Suppressor macrophage treated with lipopolysaccharide for 1 hour (primary cell): ENCODE measurements at places on chromosomes 2 and 18.

GRCh38 chr2:226581004-226581403 is 218.6 kb downstream of the IRS1 start:
- no peak for DNase-seq

GRCh38 chr2:11753886-11754699 is 7.7 kb downstream of the LPIN1 start:
- peak; percentile 74 for DNase-seq

GRCh38 chr2:203870941-203871340 is 3.4 kb downstream of the CTLA4 start:
- peak; percentile 30 for DNase-seq

- no peak for DNase-seq
These were observed 536.5 kb upstream of the CRIM1 start for GRCh38 chr2:35819033-35819432.

GRCh38 chr2:27810455-27810854 is 38.9 kb downstream of the MRPL33 start:
- DNase-seq = peak; percentile 39

DNA sequence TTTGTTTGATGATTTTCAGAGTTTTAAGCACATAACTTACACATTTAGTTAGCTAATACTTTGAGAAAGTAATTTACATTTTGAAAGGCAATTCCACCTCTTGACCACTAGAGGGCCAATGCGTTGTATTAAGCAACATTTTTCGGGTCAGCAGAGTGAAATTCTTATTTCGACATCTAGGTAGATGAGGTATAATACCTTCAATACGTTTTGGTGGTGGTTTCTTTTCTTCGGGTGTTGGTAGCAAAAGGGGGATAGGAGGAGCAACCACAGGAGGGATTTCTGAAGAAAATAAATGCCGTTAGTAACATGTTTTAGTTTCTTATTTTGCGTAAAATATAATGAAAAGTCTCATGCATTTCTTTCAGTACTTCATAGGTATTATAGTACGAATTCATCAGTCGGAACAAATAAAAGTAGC is 106.3 kb downstream of the TTN start:
- peak; percentile 42 for DNase-seq

- DNase-seq = no peak
These were observed 235.7 kb downstream of the AGAP1 start for GRCh38 chr2:235729557-235729947.

GRCh38 chr2:53636596-53636995 is 131.0 kb upstream of the CHAC2 start:
- DNase-seq = no peak

DNA sequence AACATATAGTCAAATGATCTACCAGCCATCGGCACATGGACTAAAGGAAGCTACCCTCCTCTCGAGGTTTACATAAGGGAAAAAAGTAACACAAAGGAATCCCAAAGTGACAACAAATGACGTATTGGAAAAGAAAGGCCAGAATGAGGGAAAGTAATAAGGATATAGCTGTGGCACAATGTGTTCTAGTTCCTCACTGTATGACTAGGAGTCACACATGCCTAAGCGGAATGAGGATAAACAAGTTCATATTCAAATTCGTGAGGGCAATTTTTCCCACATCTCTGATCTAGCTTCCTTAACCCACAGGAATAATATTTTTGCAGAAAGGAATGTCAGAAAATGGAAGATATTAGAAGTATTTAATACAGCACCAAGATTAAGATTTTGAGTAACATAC is 162.3 kb upstream of the PID1 start:
- no peak for DNase-seq

- DNase-seq = no peak
These were observed 50.0 kb upstream of the TMEM178A start for GRCh38 chr2:39615675-39616074.

GRCh38 chr18:37873416-37873815 is 307.8 kb upstream of the CELF4 start:
- DNase-seq = no peak

GRCh38 chr2:74290466-74291217 is 52.6 kb downstream of the SLC4A5 start:
- no peak for DNase-seq

GRCh38 chr18:273525-273924 is 5.7 kb upstream of the THOC1 start:
- no peak for DNase-seq

- DNase-seq = no peak
These were observed 9.5 kb downstream of the CERS6 start for GRCh38 chr2:168465594-168465993.

DNA sequence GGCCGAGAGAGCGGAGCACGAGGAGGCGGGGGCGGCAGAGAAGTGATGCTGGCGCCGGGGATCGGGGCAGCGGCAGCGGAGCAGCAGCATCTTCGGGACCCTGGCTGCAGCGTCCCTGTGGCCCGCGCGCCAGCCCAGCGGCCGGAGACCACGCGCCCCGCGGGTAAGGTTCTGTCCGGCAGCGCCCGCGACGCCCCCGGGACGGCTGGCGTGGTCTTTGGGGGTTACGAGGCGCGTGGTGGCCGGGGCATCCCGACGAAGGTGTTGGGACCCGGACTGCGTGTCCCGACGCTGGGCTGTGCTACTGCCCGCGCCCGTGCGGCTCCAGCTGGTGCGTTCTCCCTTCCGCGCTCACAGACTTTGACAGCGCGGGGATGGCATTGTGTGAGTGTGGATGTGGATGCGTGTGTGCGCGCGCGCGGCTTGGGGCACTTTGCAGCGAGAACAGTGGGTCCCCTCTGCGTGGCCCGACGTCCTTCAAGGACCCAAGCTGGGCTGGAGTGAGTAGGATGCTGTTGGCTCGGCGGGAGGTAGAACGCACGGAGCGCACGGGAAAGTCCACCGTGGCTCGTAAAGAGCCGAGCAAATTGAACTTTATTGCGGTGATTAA is 405.0 kb downstream of the XIRP2 start:
- peak; percentile 31 for DNase-seq

- DNase-seq = no peak
These were observed 33.9 kb upstream of the FOSL2 start for GRCh38 chr2:28358668-28359201.

GRCh38 chr18:30245766-30246455 is 796.6 kb downstream of the DSC3 start:
- DNase-seq = no peak

GRCh38 chr2:170481201-170481600 is 233.9 kb upstream of the SP5 start:
- DNase-seq = no peak

DNA sequence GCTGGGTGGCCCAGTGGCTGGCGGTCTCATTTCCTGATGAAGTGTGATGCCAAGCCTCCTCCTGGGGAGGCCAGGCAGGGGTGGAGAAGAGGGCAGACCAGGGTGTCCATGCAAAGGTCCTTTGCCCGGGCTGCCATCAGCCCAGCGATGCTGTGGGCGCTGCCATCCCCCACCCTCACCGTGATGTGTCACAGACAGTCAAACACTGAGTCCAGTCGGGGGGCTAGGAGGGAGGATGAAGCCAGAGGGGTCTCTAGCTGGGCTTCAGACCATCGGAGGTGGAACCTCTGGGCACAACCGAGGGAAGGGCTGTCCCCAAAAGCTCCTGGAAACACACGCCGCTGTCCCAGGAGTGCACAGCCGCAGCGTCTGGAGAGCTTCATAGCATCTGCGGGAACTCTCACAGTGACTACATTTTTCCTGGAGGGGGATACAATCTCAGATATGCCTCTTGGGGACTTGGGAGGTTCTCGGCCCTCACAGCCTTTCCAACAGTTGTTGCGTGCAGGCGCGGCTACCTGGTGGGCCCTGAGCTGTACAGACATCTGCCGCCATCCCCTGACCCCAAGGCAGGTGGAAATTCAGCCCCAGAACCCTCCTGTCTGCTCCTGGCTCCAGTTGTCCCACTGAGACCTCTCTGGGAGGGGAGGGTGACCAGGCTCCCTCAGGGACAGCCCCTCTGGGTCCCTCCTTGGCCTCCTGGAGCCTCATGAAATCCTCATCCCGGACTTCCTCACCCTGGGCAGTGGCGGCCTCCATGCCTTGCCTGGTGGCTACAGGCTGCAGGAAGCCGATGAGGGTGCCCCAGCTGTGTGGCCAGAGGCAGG is 26.5 kb upstream of the OTOS start:
- DNase-seq = no peak

GRCh38 chr2:30190637-30191036 is 40.7 kb upstream of the LBH start:
- DNase-seq = no peak

- DNase-seq = no peak
These were observed 27.4 kb downstream of the SERTAD2 start for GRCh38 chr2:64626146-64626809.

- DNase-seq = peak; percentile 31
These were observed at the start of gene TMEFF2 for GRCh38 chr2:192194866-192195547. TMEFF2 (minus strand) TSS chr2:192194933; CDS start chr2:192194524, 409 bp downstream.

- no peak for DNase-seq
These were observed 502.9 kb upstream of the ZEB2 start for GRCh38 chr2:145022666-145023333.

DNA sequence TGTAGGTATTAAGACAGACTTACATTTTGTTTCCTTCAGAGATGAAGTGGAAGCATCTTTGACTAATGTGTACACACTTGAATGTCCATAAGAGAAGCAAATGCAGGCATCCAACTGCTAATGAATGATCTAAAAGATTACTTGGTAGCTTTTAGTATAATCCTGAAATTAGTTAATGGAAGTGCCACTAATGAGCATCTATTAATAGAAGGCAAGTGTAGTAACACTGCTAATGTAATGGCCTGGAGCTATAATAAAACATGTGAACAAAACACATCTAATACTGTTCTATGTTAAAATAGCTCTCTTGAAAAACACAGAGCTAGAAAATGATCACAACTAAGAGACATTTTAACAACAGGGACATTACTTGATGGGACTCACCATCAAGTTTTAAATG is 225.3 kb downstream of the SLC8A1 start:
- no peak for DNase-seq

GRCh38 chr2:16330982-16331381 is 334.7 kb downstream of the CYRIA start:
- DNase-seq = no peak

DNA sequence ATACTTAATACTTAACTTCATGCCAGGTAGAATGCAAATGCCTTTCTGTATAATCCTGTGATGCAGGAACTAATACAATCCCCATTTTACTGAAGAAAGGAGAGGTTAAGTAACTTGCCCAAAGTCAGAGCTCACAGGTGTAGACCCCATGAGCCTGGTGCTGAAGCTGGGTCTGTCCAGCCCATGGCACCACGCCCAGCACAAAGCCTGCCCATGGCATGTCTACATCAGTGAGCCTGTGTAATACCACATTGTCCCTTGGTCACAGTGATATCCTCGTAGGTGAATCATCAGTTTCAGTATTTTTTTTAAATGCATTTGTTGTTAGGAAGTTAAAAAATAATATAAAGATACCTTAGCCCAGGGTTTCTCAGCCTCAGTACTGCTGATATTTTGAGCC is 69.9 kb upstream of the MCFD2 start:
- peak; percentile 80 for DNase-seq

- no peak for DNase-seq
These were observed 49.2 kb downstream of the CLASP1 start for GRCh38 chr2:121599963-121600651.

DNA sequence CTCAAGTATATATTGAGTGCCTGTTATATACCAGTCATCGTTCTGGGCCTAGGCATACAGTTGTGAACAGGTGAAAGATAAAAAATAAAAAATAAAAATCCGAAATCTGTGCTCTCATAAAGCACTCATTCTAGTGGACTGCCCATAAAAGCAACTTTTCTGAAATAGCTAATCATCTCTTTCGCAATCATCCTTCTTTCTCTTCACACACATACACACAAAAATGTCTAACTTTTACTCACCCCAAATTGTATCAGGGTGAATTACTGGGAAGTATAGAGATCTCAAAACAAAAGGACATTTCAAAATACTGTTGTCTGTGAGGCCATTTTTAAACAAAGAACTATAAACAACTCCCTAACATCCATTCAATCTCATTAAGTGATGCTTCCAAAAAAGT is 29.6 kb upstream of the ORC2 start:
- no peak for DNase-seq

DNA sequence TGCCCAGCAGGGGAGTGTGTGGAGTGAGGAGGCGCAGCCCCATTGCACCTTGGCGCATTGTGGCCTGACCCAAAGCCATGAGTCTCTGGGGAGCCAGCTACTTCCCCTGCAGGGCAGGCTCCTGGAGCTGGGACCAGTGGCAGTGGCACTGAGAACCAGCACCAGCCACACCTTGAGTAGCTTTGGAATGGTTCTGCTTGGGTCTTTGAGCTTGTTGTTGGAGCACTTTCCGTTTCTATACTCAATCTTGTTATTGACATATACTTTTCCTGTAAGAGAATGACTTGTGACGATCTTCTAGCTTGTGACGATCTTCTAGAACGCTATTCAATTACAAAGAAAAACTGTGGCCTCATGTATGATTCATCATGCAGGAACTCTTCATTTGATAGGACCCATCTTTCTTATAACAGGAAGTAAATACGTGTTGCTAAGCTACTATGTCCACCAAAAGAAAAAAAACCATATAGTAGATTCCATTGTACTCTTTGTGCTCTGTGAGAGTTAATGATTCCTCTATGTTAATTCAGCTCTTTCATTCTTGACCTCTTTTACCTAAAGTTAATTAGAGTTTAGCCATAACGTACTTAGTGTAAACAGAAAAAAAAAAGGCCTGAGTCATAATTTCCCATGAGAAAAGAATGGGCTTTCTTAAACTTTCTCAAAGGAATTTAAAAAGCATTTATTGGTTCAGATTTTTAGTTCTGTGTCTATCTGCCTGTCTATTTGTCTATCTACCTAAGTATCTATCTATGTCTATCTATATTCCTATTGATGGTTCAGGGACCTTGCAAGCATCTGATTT is 113.1 kb downstream of the GATA6 start:
- peak; percentile 21 for DNase-seq

GRCh38 chr2:122481717-122482116 is 726.3 kb downstream of the TSN start:
- no peak for DNase-seq

- DNase-seq = no peak
These were observed 305.4 kb upstream of the LYPD1 start for GRCh38 chr2:132975193-132976105.

GRCh38 chr2:240810199-240810598 is 9.8 kb downstream of the KIF1A start:
- no peak for DNase-seq

- no peak for DNase-seq
These were observed 96.0 kb downstream of the INHBB start for GRCh38 chr2:120441744-120442471.
